Stimulated activated CD4-positive, alpha-beta T cell treated with anti-CD3 and anti-CD28 coated beads, Interleukin-4, amount 100 ng/mL, for 1 hour (primary cell): ENCODE measurements at places on chromosomes 2 and 18.

- peak; percentile 27 for DNase-seq
Measured at GRCh38 chr2:96320728-96321622, 4.1 kb upstream of the ITPRIPL1 start.

GRCh38 chr18:30150586-30151250 is 891.8 kb downstream of the DSC3 start:
- no peak for DNase-seq

DNA sequence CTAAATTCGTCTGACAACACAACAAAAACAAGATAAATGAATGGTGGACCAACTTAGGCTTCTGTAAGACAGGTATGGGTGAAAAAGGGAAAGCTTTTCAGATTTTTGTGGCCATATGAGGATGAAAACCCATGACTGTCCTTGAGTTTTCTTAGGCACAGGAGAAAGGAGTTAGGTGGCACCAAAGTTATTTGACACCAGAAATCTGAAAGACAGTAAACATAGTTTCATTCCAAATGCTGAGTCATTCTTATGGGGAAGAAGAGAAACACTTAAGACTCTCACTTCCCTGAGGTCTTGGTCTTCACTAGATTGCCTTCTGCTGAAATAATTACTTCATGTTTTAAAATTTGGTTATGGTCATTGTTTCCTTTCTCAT is 5.2 kb upstream of the GPD2 start:
- no peak for DNase-seq

- DNase-seq: no peak
Measured at GRCh38 chr2:41420219-41420618, 627.6 kb upstream of the PKDCC start.

GRCh38 chr2:29920130-29920577 is 1.2 kb downstream of the ALK start:
- peak; percentile 54 for DNase-seq

DNA sequence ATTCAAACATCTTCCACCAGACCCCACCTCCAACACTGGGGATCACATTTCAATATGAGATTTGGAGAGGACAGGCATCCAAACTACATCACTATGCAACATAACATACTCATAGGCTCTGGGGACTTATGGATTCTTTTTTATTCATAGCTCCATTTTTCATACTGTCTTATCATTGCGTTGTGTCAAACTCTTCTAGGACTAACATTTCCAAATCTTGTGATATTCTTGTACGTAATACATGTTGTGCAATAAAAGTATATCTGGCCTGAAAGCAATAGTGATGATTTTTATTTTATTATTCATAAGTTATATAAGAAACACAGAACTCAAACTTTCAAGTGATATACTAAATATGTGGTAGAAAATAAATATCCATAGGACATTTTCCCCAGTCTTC is 60.6 kb upstream of the ACTR3 start:
- DNase-seq: no peak

- no peak for DNase-seq
Measured at GRCh38 chr18:63271881-63272299, 47.7 kb downstream of the BCL2 start.

DNA sequence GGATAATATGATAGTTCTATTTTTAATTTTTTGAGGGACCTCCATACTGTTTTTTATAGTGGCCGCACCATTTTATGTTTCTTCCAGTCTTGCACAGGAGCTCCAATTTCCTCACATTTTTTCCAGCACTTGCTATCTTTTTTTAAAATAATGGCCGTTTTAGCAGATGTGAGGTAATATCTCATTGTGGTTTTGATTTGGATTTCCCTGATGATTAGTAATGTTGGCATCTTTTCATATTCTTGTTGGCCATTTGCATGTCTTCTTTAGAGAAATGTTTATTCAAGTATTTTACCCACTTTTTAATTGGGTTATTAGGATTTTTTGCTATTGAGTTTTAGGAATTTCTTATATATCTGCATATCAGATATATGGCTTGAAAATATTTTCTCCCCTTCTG is 29.9 kb upstream of the NAPG start:
- DNase-seq: no peak

DNA sequence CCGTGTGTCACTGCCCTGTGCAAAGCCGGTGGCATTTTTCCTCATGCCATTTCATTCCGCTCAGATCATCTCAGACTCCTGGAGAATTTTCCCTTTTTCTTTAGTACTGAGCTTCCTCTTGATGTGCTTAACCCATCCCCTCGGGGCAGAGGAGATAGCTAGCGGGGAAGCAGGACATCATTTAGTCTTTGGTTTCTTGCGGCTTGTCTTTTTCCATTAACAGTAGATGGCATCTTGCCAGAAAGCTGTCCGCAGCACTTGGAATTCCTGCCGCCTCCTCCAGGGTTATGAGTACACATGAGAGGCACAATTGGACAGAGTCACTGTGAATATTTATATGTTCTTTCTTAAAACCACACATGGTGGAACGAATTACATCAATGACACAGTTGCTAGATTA is 226.6 kb downstream of the ALPK2 start:
- no peak for DNase-seq

GRCh38 chr18:6509417-6509816 is 94.7 kb upstream of the L3MBTL4 start:
- DNase-seq: no peak

DNA sequence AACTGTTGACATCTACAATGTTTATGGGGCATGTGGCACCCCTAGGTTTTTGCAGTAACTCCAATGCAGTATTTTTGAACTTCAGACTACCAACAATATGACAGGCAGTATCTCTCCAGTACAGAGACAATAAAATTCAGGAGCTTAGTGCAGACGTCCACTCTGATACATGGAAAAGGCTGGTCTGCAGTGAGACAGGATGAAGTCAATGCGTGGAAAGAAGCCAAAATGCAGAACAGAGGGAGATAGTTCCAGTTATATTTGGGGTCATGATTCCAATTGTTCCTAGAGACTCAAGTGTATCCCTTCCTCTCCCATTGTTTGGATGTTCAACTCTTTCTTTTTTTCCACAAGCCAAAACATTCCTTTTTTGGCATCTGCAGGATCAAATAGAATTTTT is 18.7 kb upstream of the SMAD2 start:
- DNase-seq: no peak

DNA sequence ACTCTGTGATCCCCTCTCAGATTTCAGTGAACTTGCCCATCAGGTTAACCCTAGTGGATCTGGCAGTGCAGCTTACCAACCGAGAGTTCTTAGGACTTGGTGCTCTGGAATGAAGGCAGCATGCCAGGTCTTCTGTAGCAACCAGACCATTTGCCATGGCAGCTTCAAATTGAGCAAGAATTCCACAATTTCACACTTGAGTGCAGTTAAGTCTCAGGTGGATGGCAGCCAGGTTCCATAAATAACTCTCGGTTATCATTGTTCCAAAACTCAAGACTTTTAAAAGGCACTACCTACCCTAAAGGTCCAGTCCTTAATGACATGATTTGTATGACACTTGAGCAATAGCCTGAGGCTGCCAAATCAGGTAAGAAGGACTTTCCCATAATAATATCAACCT is 48.1 kb downstream of the GALNT3 start:
- DNase-seq: no peak

GRCh38 chr2:6968319-6969100 is 51.3 kb downstream of the RNF144A start:
- no peak for DNase-seq

DNA sequence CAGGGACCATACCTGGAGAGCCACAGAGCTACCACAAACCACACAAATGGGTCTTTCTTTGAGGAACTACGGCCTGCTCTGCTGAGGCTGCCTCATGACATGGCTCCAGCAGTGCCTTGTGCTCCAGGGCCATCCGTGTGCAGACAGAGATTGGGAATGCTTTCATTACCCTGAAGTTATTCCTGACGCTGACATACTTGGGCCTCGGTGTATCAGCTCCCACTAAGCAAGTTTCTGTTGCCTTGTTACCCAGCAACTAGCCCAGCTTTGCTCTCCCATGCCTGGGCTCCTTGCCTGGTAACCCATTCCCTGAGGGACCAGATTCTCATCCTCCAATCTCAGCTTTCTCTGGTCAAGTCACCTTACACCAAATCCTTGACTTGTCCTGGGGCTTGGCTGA is 80.3 kb upstream of the FZD7 start:
- no peak for DNase-seq

DNA sequence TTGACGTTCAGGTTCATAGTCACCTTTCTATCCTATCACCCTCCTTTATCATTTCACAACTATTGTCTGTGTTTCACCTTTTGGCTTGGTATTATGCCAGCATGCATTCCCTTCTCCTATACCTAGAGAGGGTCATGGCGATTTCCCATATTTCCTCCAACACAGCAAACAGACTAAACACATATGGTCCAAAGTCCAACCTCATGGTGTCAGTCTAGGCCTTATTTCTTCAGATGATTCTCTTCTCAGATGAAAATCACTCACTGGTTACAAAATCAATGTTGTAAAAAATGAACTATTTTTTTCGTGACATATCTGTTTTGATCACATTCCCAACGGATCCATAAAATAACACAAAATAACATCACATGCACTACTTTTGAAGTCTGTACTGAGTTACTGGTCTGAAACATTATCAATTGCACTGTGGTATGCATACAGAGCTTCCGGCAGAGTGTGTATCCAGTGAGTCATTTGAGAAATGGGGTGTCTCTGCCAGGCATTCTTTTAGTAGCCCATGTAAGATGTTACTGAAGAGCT is 204.8 kb upstream of the GALNT5 start:
- DNase-seq: no peak

- DNase-seq: no peak
Measured at GRCh38 chr2:19580264-19580663, 221.8 kb upstream of the OSR1 start.

DNA sequence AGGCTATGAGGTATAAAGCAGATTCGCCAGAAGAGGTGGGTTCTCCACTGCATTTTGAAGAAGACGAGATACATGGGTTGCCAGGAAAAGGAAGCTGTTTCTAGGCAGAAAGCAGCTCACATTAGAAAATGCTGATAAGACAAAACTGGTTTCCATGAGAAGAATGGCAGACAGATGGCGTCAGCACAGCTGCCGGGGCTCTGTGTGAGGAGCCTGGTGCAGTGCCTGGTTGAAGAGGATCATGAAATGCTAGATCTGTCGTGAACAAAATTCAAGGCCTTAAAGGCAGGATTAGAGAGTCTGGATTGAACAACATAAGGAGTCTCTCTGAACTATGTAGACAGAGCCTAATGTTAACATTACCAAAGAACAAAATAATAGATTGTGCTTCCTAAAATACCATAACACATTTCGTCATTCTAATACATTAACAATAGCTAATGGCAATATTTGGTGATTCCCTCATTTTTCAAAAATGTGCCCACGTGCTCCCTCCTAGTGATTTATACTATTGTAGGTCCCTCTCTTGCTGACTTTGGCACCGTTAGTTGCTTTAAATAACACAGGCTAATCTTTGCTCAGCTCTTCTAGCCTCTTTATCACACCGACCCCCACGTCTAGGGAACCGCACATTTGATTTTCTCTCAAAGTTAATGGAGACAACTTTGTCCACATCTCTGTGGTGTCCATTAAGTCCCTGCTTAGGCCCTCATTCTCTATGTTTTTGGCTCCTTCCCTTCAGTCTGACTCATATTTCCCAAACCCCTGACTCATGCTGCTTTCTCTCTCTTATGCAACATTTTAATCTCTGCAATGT is 38.2 kb downstream of the EFEMP1 start:
- DNase-seq: no peak

DNA sequence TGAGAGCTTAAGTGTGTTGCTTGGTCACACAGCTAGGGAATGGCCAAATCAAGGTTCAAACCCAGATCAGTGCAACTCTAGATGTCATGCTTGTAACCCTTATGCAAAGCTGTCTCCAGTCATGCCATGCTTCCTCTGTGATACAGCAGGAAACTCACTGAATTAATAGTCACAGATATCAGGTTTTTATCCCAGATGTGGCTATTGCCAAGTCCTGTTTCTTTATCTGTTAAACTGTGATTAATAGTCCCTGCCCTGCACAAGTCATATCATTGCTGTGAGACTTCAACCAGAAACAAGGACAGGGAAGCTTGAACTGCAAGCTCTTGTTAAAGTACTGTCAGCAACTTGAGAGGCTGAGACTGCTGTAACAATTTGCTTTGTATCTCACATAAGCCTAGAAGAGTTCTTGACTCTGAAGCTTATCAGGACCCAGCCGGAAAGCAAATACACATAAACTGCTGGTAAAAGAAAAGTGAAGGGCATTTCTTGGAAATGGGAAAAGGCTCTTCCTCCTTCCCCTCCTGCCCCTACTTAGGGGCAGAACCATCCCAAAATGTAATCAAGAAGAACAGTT is 609.0 kb downstream of the DCC start:
- DNase-seq: no peak

- DNase-seq: no peak
Measured at GRCh38 chr18:354003-354402, 86.2 kb upstream of the THOC1 start.
